ENCODE measurements at places on chromosomes 2 and 18.

- H3K4me3 ChIP-seq = no peak overlapping the region
- peaks cover 4% of the 10 kb centered on the region for H3K4me1 ChIP-seq
- H3K27ac ChIP-seq = no peak overlapping the region
- no peak for DNase-seq
These were observed 17.4 kb downstream of the FARP2 start for GRCh38 chr2:241373446-241373845.

- H3K27ac ChIP-seq = peak overlapping the region; percentile 8
- no peaks in the 10 kb centered on the region for H3K27me3 ChIP-seq
- H3K4me3 ChIP-seq = no peak overlapping the region
These were observed 47.7 kb downstream of the BCL2 start for GRCh38 chr18:63271881-63272299.

DNA sequence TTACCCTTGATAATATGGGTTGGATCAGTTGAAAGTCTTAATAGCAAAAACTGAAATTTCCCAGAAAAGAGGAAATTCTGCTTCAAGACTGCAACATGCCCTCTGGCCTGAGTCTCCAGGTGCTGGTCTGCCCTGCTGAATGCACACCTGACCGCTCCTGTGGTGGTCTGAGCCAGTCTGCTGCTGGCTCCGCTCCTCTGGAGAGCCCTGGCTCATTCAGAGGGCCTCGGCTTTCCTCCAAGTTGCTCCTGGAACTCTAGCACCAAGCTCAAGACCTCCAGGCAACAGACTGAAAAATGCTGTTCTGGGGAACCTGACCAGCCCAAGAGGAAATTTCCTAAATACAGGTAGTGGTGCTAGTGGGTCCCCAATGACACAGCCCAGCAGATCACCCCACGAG, 64.8 kb downstream of the DIPK1C start:
- peaks cover 17% of the 10 kb centered on the region for H3K4me1 ChIP-seq
- peaks cover 32% of the 10 kb centered on the region for H3K27me3 ChIP-seq
- H3K4me3 ChIP-seq = no peak overlapping the region
- H3K36me3 ChIP-seq = no peaks in the 10 kb centered on the region
- H3K27ac ChIP-seq = no peak overlapping the region

DNA sequence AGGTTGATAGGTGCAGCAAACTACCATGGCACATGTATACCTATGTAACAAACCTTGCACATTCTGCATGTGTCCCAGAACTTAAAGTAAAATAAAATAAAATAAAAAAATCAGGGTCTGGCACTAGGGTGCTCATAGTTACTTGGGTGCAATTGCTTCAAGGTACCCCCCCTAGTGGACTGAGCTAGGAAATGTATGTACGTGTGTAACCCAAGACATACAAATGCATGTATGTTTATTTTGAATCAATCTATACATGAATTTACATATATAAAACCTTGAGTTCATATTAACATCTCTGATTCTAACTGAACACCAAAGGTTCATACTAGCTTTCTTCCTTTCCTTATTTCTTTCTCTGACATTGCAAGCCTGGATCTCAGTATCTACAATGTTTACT, 51.5 kb downstream of the USP37 start:
- no peak overlapping the region for H3K4me3 ChIP-seq
- peak; percentile 64 for DNase-seq
- no peaks in the 10 kb centered on the region for H3K27me3 ChIP-seq
- peaks cover 52% of the 10 kb centered on the region for H3K36me3 ChIP-seq
- peaks cover 32% of the 10 kb centered on the region for H3K4me1 ChIP-seq

GRCh38 chr18:47283476-47283875, 32.0 kb upstream of the SKOR2 start:
- H3K4me3 ChIP-seq = no peak overlapping the region
- H3K4me1 ChIP-seq = peaks cover 2% of the 10 kb centered on the region
- DNase-seq = no peak
- H3K27ac ChIP-seq = no peak overlapping the region
- no peaks in the 10 kb centered on the region for H3K36me3 ChIP-seq
